ENCODE measurements at places on chromosomes 5 and 9. TPM values are rescaled to one million over a fixed set of nuclear protein-coding genes. Genes with fewer than 3 reads are reported as not detected.

LAMC3 gene
- 0.04 TPM for polyA plus RNA-seq

SLCO6A1 gene
- polyA plus RNA-seq = not detected

OR2V1 gene
- polyA plus RNA-seq = not detected

AK8 gene
- 1.2 TPM for polyA plus RNA-seq

PCDHGA2 gene
- 0.26 TPM for polyA plus RNA-seq

PLAC8L1 gene
- 1.2 TPM for polyA plus RNA-seq

CCDC183 gene
- 8.8 TPM for polyA plus RNA-seq

ROPN1L gene
- polyA plus RNA-seq = 4.3 TPM

ASPN gene
- polyA plus RNA-seq = 0.35 TPM

DOCK2 gene
- 0.15 TPM for polyA plus RNA-seq

CATSPER3 gene
- 0.80 TPM for polyA plus RNA-seq

NIM1K gene
- polyA plus RNA-seq = 7.4 TPM

TPRN gene
- 8.1 TPM for polyA plus RNA-seq

THBS4 gene
- polyA plus RNA-seq = 6.3 TPM

ADGRV1 gene
- polyA plus RNA-seq = 3.7 TPM

MARCOL gene
- polyA plus RNA-seq = not detected

SLC6A18 gene
- not detected for polyA plus RNA-seq

TMEM215 gene
- not detected for polyA plus RNA-seq

PPP3R2 gene
- polyA plus RNA-seq = not detected

FAM169A gene
- 40.7 TPM for polyA plus RNA-seq

FBN2 gene
- polyA plus RNA-seq = 2.3 TPM

AOPEP gene
- 10.0 TPM for polyA plus RNA-seq

FCHO2 gene
- 19.9 TPM for polyA plus RNA-seq

NR2F1-AS1 gene
- polyA plus RNA-seq = 0.24 TPM

NR4A3 gene
- 3.3 TPM for polyA plus RNA-seq

CDK9 gene
- 195 TPM for polyA plus RNA-seq

PPP2R2B gene
- polyA plus RNA-seq = 250 TPM

SLC36A2 gene
- not detected for polyA plus RNA-seq

RGS7BP gene
- polyA plus RNA-seq = 15.4 TPM

ITK gene
- polyA plus RNA-seq = not detected

SLC6A3 gene
- 0.77 TPM for polyA plus RNA-seq

FOXD4 gene
- polyA plus RNA-seq = 2.3 TPM

NXNL2 gene
- polyA plus RNA-seq = 1.0 TPM

INSL6 gene
- polyA plus RNA-seq = not detected

RNF130 gene
- polyA plus RNA-seq = 62.8 TPM

SIT1 gene
- not detected for polyA plus RNA-seq

TAF11L5 gene
- not detected for polyA plus RNA-seq

MTRR gene
- polyA plus RNA-seq = 36.1 TPM

SLC4A9 gene
- polyA plus RNA-seq = not detected

RUFY1 gene
- polyA plus RNA-seq = 36.2 TPM

TTC39B gene
- 2.8 TPM for polyA plus RNA-seq

PRDM9 gene
- not detected for polyA plus RNA-seq

ALDH1B1 gene
- 5.8 TPM for polyA plus RNA-seq

WHRN gene
- polyA plus RNA-seq = 2.5 TPM

SLC27A6 gene
- 0.37 TPM for polyA plus RNA-seq

CCDC112 gene
- 76.7 TPM for polyA plus RNA-seq

TLX3 gene
- not detected for polyA plus RNA-seq

ADAMTSL1 gene
- polyA plus RNA-seq = 1.1 TPM

All from neural cell (in vitro differentiated cells).